ENCODE measurements at places on chromosomes 3 and 15.

- DNase-seq, result no peak
These were observed 70.2 kb downstream of the LRRC28 start for GRCh38 chr15:99321468-99321867.

DNA sequence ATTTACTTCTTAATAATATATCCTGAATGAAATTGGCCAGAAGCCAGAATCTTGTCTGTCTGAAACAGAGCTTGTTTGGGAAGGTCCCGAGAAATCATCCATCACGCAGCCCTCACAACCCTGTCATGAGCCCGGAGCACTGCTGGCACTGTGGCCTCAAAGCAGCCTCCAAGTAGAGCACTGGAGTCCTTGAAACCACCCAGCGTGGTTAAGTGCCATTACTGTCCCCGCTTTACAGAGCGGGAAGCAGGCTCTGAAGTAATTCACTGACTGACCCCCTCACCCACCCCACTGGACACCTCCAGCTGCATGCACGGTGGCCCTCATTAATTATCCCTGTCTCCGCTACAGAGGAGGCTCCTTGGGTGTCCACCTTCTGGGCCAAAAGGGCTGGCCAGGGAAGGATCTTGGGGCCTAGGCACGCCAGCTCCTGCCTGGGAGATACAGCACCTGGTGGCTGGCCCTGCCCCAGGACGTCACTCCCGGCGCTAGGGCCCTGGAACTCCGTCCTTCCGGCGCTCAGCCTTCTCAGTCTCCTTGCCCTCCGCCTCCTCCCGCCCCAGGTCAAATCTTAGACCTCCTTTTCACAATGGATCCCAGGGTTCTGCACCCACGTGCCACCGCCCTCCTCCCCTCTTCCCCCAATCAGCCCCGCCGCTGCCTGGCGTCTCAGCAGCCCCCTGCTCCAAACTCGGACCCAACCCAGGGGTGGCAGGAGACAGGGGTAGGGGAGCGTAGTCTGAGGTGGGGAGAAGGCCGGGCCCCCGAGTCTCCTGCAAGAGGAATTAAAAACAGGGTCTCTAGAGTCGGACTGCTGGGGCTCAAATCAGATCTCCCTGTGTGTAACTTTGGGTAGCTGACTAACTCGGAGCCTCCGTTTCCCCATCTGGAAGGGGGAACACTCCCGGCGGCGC is 1.1 kb downstream of the TKT start:
- DNase-seq, result peak; percentile 48

DNA sequence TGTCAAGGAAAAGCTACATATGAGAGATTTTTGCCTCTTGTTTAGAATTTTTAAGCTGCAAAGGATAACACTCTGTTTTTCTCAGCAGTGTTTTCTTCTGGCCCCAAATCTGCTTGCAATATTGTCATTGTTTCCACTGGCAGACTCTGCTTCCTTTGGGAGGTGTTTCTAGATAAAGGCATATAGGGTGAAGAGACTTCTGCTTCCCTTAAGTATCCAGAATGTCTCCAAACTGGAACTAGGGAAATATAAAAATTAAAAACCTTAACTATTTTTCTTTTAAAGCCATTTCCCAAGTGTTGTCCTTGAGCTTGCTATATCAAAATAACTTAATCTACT is 225.8 kb downstream of the CGGBP1 start:
- DNase-seq, result peak; percentile 39

DNA sequence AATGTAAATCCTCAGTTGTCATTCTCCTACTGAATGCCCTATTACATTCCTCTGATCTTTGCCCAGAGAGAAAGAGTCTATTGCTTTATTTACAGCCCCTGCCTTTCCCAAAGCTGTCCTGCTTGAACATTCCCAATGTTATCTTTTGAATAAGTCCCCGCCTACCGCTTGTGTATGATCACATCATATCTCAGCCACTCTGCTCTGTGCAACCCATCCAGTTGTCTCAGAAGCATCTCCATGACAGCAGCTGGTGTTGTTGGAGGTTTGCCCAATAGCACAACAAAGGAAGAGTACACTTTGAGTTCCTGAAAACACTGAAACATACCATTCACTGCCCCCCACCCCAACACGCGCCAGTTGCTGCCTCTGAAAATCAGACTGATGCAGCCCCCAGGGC is 22.0 kb upstream of the FAM3D start:
- no peak for DNase-seq

- no peak for DNase-seq
These were observed 13.9 kb downstream of the RASGRF1 start for GRCh38 chr15:79076661-79077060.

DNA sequence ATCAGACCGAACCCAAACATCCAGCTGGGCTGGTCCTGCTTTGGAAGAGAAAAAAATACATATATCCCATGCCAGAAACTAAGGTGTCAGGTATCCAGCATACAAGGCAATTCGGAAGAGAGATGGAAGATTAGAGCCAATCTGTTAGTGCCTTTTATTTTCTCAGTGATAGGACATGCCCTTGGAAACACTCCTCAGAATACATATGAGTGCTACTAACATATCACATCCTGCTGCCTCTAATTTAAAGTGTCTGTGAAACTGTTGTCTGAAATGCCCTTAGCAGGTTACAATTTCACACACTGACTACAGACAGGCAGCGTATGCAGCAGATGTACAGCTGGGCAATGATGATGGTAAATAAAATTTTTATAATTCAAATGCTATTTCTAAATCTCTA is 78.9 kb downstream of the RBPMS2 start:
- DNase-seq, result no peak

DNA sequence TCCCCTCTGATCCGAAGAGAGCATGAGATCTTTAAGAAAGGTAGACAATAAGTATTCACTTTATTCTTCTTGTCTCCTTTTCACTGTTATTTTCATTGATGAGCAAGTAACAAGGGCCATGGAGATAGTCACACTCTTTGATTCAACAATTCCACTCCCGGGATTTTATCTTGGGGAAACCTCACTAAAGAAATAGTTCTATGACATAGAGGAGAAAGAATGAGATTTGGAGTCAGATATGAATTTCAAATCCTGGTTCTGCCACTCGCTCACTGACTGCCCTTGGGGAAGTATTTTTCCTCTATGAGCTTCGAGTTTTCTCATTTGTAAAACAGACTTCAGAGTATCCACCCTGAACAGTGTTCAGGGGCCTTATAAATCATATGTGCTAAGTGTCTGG is 514.6 kb downstream of the NLGN1 start:
- DNase-seq, result no peak

GRCh38 chr3:110518031-110518430 is 553.6 kb upstream of the NECTIN3 start:
- no peak for DNase-seq

DNA sequence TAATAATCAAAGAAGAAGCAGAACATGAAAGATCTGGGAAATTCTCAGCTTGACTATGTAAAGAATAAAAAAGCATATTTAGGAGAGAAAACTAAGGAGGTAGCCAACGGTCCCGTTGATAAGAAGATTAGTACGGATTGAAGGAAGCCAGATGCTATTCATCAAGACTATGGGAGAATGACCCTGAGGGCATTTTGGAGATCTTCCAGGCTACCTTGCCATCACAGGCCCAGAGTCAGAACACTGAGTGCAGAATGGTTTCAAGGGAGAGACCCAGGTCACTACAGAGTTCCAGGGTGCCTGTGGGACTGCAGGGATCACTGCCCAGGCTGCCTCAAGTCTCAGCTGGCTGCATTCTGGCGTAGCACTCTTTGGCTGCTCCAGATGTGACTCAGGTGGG is 752.9 kb upstream of the ARPP21 start:
- DNase-seq, result no peak

- no peak for DNase-seq
These were observed 29.9 kb downstream of the CGNL1 start for GRCh38 chr15:57406062-57406772.

GRCh38 chr3:68866157-68866556 is 66.2 kb downstream of the TAFA4 start:
- DNase-seq, result no peak

GRCh38 chr3:89375451-89375850 is 268.0 kb downstream of the EPHA3 start:
- no peak for DNase-seq

DNA sequence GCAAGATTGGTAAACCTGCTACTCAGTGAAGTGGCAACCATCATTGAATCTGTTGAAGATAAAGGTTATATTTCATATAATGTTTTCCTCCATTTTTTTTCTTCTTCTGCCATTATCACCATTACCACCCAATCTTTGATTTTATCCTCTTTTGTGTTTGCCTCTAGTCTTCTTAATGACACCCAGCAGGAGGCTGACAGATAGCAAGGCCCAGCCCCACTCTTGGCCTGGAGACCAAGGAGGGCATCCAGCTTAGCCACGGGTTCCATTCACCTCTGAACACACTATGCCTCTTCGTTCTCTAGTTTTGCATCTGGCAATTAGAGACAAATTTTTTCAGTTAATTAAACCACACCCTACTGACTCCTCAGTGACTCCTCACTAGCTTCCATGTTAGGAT is 129.7 kb downstream of the TPRG1 start:
- DNase-seq, result no peak

- peak; percentile 15 for DNase-seq
These were observed 1.1 kb downstream of the HHATL start for GRCh38 chr3:42701371-42702065.

GRCh38 chr15:78313383-78313782 is 14.0 kb upstream of the SKIC8 start:
- no peak for DNase-seq

- no peak for DNase-seq
These were observed 28.5 kb downstream of the KLHL25 start for GRCh38 chr15:85766001-85766831.

DNA sequence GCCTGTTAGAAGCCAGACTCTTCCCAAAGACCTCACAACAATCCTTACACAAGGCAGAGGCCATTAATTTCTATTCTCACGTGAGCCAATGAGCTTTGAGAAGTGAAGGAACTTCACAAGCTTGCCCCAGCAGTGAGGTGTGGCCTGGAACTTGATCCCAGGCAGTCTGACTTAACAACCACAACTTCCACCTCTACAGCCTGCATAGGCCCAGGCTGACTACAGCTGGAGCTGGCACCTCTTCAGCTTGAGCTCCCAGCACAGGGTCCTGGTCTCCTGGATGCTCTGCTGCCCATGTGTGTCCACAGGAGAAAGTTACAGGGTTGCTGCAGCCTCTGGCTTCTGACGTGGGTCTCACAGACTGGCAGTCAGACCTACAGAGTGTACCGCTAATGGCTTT is 111.0 kb downstream of the ERC2 start:
- no peak for DNase-seq

- no peak for DNase-seq
These were observed 12.3 kb upstream of the EHD4 start for GRCh38 chr15:41984622-41985021.

DNA sequence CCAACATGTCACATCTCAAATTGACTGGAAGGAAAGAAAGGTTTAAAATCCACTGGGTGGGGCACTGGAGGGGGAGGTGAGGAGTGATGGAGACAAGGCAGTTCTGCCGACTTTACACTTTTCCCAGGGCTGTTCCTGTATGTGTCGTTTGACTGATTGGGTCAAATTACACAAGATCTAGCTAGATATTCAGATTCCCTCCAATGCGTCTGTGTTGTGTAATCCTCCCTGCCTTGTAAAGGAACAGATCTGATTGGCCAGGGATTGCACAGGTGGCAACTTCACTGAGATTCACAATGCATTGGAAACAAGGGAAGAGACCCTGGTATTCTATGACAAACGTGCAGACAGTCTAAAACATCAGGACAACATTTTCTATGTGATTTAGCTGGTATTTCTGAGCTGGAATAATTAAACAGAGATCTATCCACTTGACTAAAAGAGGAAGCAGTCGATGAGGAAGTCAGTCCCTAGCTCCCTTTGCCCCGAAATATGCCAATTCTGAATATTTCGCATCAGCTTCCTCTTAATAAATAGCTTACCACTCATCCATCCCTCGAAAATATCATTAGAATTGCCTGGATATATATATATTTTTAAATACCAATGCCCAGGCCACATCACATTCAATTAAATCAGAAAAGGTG is 312.9 kb downstream of the RORA start:
- no peak for DNase-seq

DNA sequence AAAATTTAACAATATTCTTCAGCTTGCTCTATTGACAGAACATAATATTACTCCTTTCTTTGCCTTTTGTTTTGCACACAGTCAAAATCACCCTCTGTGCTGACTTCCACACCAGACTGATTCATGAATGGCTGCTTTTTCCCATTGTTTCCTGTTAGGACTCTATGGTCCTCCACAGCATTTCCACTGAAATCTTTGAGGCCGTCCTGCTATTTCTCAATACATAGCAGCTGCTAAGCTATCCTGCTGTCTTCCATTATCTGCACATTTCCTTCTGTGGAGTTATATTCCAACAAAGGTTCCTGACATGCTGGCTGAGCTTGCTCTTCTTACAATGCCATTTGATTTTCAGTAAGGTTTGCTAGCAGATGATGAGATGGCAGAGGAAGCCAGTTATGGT is 153.3 kb downstream of the EPHA3 start:
- no peak for DNase-seq

GRCh38 chr15:85730001-85730820 is 64.5 kb downstream of the KLHL25 start:
- DNase-seq, result peak; percentile 74

GRCh38 chr15:79166311-79166955 is 75.9 kb upstream of the RASGRF1 start:
- DNase-seq, result no peak

DNA sequence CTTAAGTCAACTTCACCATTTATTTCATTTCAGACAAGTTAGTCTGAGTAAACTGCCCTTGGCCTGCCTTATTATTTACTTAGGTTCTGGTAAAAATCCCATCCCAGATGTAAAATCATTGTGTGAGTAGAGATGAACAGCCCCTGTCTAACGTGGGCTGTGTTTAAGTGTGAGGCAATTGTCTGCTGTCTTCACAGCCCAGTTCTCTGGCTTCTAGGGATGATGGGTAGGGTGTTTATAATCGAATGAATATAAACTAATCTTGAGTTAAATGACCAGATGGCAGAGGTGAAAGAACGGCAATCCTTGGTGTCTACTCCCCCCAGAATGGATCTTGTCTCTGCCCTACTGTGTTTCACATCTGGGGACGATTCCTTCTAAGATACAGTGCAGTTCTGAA is 20.8 kb downstream of the PPARG start:
- DNase-seq, result no peak

GRCh38 chr3:52554026-52554755 is 17.8 kb downstream of the UQCC5 start:
- DNase-seq, result no peak

DNA sequence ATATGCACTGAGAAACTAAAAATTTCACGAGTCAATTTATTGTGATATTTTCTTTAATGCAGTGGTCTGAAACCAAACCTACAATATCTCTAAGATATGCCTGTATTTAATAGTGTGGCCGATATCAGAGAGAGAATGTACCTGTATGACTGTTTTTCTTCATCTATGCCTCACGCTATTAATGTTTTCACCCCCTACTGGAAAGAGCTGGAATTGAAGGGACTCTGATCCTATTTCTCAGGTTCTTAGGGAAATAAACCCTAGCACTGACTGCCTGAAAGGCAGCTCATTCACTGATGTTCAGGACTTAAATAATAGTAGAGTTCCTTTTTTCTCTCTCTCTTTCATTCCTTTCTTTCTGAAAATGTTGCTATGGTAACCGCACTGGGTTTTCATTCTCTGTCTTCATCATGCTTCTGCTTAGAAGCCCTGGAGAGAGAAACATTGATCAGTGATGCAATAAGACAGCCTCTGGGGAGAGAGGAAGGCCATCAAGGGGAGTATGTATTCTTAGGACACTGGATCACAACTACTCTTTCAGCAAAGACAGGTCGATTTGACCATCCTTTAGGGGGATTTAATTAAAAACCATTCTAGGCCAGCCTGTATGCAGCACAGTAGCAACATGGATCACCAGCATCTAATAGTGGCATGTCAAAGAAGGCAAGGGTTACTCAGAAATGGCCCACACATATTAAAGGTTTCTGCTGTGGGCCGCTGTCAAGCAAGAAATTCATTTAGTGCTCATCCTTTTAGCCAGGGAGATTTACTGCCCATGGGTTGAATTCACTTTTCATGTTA is 1135.7 kb downstream of the IGSF11 start:
- peak; percentile 44 for DNase-seq
